ENCODE measurements at places on chromosomes 4 and X.

DNA sequence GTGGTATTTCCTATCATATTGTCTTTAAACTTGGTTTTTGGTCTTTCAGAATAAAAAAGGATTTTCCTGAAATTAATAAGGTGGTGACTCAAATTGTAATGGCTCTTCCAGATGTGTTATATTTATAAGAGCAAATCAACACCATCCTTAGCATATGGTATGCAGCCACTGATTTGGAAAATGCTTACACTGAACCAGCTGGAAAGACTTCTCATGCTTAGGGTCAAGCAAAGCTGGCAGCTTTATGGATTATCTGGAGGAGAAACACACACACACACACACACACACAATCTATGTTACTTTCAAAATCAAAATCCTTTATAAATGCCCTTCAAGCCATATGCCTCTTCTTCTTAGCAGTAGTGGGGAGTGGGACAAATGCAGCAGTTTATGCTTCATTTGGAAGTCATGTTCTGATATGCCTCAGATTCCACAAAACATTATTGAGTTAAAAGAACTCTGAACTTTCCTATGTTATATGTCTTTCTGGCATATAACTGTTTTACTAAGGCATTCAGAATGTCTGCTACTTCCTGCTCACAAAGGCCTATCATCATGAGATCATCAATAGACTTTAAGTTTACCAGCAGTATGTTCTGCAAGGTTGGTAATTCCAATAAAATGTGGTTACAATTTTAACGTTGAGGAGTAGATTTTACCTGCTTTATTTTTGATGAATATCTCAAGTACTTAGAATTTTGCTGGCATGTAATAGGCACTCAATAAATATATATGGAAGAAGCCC is 72.9 kb upstream of the PRDM5 start:
- DNase-seq = no peak

DNA sequence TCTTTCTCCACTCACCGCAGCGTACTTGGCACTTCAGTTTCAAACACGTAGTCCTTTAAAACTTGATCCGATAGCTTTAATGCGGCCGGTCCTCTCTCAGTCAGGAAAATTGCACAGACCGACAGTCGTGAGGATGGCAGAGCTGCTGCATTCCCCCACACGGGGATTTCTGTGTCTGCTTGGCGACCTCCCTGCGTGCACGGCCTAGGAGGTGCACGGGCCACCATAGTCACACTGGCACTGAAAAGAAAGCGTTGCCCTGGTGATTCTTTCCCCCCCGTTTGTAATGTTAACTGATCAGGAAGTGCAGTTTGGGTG is 10.3 kb downstream of the AKAP17A start:
- no peak for DNase-seq

GRCh38 chr4:41013746-41014145 is 200.6 kb downstream of the APBB2 start:
- no peak for DNase-seq

GRCh38 chr4:148396986-148397673 is 45.1 kb downstream of the NR3C2 start:
- no peak for DNase-seq

GRCh38 chr4:69147334-69147733 is 51.1 kb downstream of the UGT2B7 start:
- DNase-seq = no peak

GRCh38 chr4:31979988-31980387 is 1259.8 kb downstream of the PCDH7 start:
- no peak for DNase-seq

GRCh38 chr4:73705056-73705432 is 35.3 kb upstream of the CXCL8 start:
- DNase-seq = no peak

DNA sequence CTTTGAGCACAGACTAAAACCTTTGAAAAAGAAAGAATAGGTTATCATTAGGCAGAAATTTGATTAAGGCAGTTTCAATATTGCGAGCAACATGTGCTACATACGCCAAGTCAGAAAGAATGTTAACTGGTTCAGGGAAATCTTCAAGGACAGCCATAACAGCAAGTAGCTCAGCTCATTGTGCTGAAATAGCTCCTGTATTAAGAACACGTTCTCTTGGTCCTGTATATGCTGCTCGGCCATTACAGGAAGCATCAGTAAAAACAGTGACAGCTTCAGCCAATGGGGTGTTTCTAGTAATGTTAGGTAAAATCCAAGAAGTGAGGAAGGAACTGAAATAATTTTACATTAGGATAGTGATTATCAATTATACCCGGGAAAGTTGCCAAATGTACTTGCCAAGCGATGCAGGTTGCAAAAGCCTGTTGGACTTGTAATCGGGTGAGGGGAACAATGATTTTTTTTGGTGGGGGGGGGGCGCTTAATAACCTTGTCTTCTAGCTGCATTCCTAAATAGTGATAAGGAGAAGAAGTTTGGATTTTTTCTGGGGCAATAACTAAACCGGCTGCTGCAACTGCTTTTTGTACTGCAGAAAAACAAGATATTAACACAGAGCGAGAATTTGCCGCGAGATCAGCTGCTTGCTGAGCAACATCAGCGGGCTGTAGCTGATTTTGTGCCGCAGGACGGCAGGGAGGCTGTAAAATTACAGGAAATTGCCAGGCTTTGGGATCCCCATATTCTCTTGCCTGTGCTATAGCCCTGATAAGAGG is 49.4 kb upstream of the RASSF6 start:
- no peak for DNase-seq

DNA sequence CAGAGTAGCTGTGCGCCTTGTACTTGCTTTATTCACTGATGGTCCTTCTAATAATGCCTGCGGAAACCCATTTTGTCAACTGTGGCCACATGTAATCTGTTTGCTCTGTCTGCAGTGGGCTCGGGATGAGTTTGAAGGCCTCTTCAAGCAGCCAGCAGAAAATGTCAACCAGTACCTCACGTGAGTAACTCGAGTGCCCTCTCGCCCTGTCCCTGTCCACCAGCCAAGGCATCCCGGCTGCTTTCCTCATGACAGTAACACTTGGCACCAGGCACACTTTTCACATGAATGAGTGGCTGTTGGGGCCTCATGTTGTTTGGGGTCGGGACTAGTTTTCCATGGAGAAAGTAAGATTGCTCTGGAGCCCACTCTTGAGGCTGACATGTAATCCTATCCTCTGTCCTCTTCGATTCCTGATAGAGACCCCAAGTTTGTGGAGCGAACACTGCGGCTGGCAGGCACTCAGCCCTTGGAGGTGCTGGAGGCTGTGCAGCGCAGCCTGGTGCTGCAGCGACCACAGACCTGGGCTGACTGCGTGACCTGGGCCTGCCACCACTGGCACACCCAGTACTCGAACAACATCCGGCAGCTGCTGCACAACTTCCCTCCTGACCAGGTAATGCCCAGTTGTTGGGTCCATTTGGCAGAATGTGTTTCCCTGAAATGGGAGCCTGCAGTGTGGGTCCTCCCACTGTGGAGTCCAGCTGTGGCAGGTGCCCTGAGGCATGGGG is 8.8 kb upstream of the CDK16 start:
- no peak for DNase-seq

DNA sequence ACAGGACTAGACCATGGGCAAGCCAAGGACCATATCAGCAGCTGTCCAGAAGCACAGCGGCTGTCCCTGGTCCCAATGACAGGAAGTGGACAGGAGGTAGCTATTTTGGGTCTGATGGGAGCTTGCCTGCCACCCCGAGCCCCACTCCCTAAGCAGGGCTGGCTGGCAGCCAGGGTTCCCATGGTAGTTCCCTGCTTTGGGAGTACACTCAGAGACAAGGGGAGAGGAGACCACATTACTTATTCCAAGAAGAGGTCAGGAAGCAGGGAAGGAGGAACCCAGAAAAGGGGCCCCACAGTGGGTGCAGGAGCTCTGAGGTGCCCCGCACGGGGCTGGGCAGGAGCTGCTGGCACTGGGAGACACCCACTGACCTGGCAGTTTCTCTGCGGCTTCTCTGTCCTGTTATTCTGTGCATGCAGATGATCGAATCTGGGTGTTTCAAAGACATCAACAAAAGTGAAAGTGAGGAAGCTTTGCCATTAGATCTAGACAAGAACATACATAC is 36.3 kb downstream of the HTT-AS start:
- DNase-seq = no peak

GRCh38 chr4:182700362-182701160 is 216.6 kb downstream of the DCTD start:
- no peak for DNase-seq

DNA sequence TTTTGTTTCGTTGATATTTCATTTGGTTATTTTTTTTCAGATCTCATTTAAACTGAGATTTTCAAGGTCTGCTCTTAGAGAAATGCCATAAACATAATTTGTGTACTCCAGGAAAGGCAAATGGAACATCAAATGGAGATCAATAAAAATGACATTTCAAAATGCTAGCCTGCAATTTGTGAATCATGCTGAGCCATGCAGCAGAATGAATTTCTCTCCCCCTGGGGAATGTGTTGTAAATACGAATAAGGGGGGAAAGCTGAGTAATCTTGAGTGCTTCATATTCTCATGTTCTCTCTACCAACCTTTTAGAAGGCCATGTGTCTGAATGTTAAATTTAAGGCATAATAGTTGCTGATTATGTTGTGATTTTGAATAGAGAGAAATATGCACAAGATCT is 7.8 kb downstream of the ZCCHC4 start:
- DNase-seq = no peak

DNA sequence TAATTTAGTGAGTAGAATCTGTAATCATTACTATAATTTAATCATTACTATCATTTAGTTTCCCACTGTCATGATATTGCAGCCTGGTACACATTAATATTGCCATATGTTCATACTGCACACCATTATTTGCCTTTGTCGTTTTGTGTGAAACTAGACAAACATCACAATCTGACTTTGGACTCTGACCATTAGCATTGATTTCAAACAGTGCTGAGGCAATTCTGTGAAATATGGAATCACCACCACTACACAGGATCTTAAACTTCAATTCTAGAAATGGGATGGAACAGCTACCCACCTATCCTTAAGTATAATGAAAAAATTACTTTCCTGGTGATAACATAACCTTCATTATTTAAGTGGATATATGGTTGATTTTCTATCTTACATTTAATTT is 98.3 kb downstream of the SORBS2 start:
- DNase-seq = no peak

DNA sequence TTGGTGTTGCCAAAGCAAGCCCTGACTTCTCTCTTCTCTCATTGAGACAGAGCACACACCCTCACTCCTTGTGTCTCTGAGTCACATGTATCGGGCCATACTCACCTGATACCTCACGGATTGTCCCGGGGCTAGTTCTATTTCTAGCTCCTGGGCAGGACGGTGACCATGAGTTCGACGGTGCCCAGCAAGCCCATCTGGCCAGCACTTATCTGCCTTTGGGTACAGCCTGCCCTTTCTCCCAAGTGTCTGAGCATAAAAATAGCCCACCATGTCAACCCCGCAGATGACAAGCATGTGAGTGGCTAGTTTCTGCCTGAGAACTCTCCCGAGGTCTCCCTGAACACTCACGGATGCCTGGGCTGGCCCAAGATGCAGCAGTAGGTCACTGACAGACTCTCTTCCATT is 158.5 kb downstream of the DHRSX start:
- DNase-seq = no peak

DNA sequence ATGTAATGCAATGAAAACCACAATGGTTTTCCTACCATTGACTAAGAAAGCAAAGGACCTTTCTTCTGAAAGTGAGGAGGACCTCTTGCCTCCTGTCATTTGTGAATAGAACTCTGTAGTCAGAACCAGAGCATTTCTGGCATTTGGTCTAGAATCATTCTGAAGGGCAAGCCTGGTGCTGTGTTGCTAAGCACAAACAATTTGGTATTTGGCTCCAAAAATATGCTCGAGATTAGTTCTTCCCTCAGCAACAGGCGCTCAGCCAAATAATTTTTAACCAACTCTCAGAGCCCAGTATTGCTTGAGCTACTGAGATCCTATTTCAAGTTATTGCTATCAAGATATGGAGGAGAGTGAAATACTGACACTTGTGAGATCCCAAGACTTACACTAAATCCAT is 71.0 kb downstream of the SNCA start:
- DNase-seq = no peak

- DNase-seq = no peak
Observed at GRCh38 chr4:38563707-38564495, 100.1 kb upstream of the KLF3 start.

GRCh38 chr4:56259655-56260054 is 127.6 kb downstream of the AASDH start:
- no peak for DNase-seq

- DNase-seq = no peak
Observed at GRCh38 chr4:95198961-95199360, 349.8 kb downstream of the UNC5C start.

DNA sequence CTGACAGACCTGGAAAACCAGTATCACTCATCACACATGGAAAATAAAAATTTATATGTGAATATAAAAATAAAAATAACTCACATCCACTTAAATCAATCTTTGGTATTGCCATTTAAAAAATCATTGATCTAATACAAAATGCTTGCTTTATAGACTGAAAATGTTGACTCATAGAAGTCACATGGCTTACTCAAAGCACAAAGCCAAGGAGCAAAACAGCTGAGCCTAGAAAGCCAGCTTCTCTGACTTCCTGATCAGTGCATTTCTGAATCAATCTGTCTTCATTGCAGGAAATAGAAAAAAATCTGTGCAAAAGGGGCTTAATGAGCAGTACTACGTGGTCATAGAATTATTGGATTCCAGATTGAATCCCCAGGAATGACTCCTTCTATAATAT is 176.9 kb upstream of the HS3ST1 start:
- no peak for DNase-seq

- no peak for DNase-seq
Observed at GRCh38 chrX:56029691-56030090, 202.5 kb upstream of the KLF8 start.

GRCh38 chrX:70134116-70134477 is 850 bp downstream of the IGBP1 start:
- DNase-seq = no peak

GRCh38 chr4:69843301-69843700 is 16.6 kb downstream of the SULT1E1 start:
- DNase-seq = no peak

GRCh38 chrX:49172280-49172780 is 632 bp downstream of the PLP2 start:
- peak; percentile 51 for DNase-seq

GRCh38 chrX:830532-830931 is 199.9 kb downstream of the SHOX start:
- DNase-seq = no peak

GRCh38 chr4:126895988-126896570 is 736.7 kb upstream of the INTU start:
- no peak for DNase-seq

DNA sequence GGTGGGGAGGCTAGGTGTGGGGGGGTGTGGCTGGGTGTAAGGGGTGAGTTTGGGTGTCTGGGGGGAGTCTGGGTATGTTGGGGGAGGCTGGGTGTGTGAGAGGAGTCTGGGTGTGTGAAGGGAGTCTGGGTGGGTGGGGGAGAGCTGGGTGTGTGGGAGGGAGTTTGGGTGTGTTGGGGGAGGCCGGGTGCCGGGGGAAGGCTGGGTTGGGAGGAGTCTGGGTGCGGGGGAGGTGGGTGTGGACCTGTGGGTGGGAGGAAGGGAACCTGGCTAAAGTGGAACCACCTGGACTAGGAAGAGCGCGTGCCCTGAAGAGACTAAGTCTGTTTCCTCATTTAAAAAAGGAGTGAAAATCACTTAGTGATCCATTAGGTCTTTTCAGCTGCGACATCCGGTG is 18.3 kb downstream of the SPON2 start:
- no peak for DNase-seq

Data from activated T-helper 9 cell treated with anti-CD3 and anti-CD28 coated beads, Interleukin-2, amount 50 U/mL, for 16 hours (primary cell).